ENCODE measurements at places on chromosomes 11 and 22. TPM values are rescaled to one million over a fixed set of nuclear protein-coding genes. Genes with fewer than 3 reads are reported as not detected.

ELF5 gene
- total RNA-seq: not detected

F2 gene
- not detected for total RNA-seq

SAA2 gene
- total RNA-seq: not detected

MSANTD2 gene
- 10.6 TPM for total RNA-seq

GAB4 gene
- total RNA-seq: not detected

PKDREJ gene
- total RNA-seq: not detected

DNA sequence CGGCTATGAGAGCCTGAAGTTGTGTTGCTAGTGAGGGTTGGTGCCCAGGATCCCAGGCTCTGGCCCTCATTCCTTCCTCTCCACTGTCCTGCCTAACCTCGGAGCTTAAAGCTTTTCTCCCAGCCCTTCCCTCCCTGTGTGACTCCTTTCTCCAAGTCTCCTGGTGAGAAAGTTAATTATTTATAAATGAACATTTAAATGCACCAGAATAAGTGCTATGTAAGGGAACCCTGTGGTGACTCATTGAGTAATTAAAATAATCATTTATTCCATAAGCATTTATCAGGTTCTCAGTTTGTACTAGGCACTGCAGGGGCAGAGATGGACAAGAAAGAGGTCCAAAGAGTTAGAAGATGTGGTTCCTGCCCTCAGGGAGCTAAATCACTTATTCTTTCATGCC, 89.1 kb upstream of the ISX start:
- no peaks in the 10 kb centered on the region for H3K4me1 ChIP-seq
- no peaks in the 10 kb centered on the region for H3K27me3 ChIP-seq
- no peak overlapping the region for H3K27ac ChIP-seq
- no peak overlapping the region for H3K4me3 ChIP-seq

GRCh38 chr22:30287648-30288418, 1.5 kb downstream of the CASTOR1 start:
- H3K36me3 ChIP-seq: peaks cover 11% of the 10 kb centered on the region
- peaks cover 55% of the 10 kb centered on the region for H3K4me1 ChIP-seq
- no peaks in the 10 kb centered on the region for H3K27me3 ChIP-seq
- H3K27ac ChIP-seq: peak overlapping the region; percentile 83

- H3K4me3 ChIP-seq: no peak overlapping the region
- H3K27ac ChIP-seq: no peak overlapping the region
- no peaks in the 10 kb centered on the region for H3K4me1 ChIP-seq
Measured at GRCh38 chr11:28195449-28195848, 87.3 kb downstream of the METTL15 start.

DNA sequence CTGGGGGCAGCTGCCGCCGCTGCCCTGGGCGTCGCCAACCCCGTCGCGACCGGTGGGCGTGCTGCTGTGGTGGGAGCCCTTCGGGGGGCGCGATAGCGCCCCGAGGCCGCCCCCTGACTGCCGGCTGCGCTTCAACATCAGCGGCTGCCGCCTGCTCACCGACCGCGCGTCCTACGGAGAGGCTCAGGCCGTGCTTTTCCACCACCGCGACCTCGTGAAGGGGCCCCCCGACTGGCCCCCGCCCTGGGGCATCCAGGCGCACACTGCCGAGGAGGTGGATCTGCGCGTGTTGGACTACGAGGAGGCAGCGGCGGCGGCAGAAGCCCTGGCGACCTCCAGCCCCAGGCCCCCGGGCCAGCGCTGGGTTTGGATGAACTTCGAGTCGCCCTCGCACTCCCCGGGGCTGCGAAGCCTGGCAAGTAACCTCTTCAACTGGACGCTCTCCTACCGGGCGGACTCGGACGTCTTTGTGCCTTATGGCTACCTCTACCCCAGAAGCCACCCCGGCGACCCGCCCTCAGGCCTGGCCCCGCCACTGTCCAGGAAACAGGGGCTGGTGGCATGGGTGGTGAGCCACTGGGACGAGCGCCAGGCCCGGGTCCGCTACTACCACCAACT, 1.0 kb downstream of the FUT4 start:
- H3K36me3 ChIP-seq: peaks cover 16% of the 10 kb centered on the region
- H3K4me1 ChIP-seq: peaks cover 37% of the 10 kb centered on the region
- peak overlapping the region; percentile 76 for H3K27ac ChIP-seq

- H3K4me1 ChIP-seq: peaks cover 5% of the 10 kb centered on the region
- H3K36me3 ChIP-seq: peaks cover 37% of the 10 kb centered on the region
- no peak overlapping the region for H3K4me3 ChIP-seq
Measured at GRCh38 chr11:17138562-17138961, 61.1 kb upstream of the RPS13 start.

DNA sequence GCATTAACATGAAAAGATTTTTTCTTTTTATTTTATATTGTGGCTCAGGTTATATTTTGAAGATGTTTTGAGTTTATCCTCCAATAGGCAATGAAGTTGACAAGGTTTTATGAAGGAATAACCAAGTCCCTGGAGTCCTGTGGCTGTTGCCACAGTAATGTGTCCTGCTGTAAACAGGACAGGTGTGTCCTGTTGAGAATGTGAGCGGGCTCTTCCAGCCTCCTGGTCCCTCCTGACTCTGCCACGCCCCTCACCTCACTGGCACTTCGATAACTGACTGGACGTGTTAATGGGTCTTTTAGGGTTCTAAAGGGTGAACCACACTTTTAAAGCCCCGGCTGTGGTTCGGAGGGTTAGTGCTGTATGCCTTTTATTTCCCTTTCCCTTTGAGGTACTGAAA, 47.8 kb upstream of the OR4B1 start:
- no peaks in the 10 kb centered on the region for H3K27me3 ChIP-seq
- peaks cover 29% of the 10 kb centered on the region for H3K4me1 ChIP-seq
- peaks cover 41% of the 10 kb centered on the region for H3K36me3 ChIP-seq
- no peak overlapping the region for H3K4me3 ChIP-seq
- H3K27ac ChIP-seq: no peak overlapping the region

- H3K27ac ChIP-seq: peak overlapping the region; percentile 28
- H3K27me3 ChIP-seq: no peaks in the 10 kb centered on the region
- H3K36me3 ChIP-seq: no peaks in the 10 kb centered on the region
- H3K4me1 ChIP-seq: peaks cover 7% of the 10 kb centered on the region
- no peak overlapping the region for H3K4me3 ChIP-seq
- DNase-seq: peak; percentile 93
Measured at GRCh38 chr22:25362215-25362882, 142.9 kb downstream of the CRYBB2 start.

GRCh38 chr11:69034123-69034867, 14.4 kb upstream of the TPCN2 start:
- H3K4me1 ChIP-seq: no peaks in the 10 kb centered on the region
- peaks cover 5% of the 10 kb centered on the region for H3K27me3 ChIP-seq
- DNase-seq: no peak
- no peaks in the 10 kb centered on the region for H3K36me3 ChIP-seq
- no peak overlapping the region for H3K4me3 ChIP-seq

DNA sequence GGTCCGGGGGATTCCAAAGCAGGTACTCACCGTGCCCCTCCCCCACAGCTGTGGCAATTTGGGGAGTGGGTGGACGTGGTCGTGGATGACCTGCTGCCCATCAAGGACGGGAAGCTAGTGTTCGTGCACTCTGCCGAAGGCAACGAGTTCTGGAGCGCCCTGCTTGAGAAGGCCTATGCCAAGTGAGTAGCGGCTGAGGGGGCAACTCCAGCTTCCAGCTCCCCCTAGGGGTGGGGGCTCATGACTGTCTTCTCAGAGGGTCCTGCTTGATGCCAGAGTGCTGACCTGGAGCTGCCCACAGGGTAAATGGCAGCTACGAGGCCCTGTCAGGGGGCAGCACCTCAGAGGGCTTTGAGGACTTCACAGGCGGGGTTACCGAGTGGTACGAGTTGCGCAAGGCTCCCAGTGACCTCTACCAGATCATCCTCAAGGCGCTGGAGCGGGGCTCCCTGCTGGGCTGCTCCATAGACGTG, 4.2 kb downstream of the CAPN1 start:
- H3K4me3 ChIP-seq: no peak overlapping the region
- no peak overlapping the region for H3K27ac ChIP-seq
- peaks cover 12% of the 10 kb centered on the region for H3K4me1 ChIP-seq
- peaks cover 35% of the 10 kb centered on the region for H3K36me3 ChIP-seq

Data from activated CD4-positive, alpha-beta T cell treated with anti-CD3 and anti-CD28 coated beads, Interleukin-2, amount 10 ng/mL, durations not matched to agents 24 days and 14 days (primary cell).